ENCODE measurements at places on chromosomes 6 and 20.

DNA sequence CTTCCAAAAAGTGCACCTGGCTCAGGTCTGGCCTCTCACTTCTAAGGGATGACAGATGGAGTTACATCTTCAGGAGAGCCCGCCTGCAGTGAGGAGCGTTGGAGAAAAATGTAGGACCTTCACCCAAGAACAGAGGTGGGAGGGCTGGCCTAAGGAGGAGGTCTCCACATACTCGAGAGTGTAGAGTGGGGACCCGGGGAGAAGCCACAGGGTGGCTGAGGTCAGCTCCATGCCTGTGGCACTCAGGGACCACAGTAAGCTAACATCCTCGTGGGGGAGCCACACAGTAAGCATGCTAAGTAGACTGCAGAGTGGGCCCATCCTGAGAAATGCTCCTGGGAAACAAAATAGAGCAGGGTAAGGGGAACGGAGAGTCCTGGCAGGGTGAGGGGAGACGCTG is 24.0 kb downstream of the AAR2 start:
- no peak for DNase-seq

- DNase-seq: no peak
Observed at GRCh38 chr6:27758491-27758890, 153.7 kb downstream of the OR2B2 start.

GRCh38 chr20:32231847-32232246 is 24.2 kb downstream of the POFUT1 start:
- DNase-seq: no peak

- no peak for DNase-seq
Observed at GRCh38 chr6:129651291-129651691, 58.7 kb downstream of the ARHGAP18 start.

- DNase-seq: no peak
Observed at GRCh38 chr6:90241229-90241880, 55.3 kb downstream of the BACH2 start.

DNA sequence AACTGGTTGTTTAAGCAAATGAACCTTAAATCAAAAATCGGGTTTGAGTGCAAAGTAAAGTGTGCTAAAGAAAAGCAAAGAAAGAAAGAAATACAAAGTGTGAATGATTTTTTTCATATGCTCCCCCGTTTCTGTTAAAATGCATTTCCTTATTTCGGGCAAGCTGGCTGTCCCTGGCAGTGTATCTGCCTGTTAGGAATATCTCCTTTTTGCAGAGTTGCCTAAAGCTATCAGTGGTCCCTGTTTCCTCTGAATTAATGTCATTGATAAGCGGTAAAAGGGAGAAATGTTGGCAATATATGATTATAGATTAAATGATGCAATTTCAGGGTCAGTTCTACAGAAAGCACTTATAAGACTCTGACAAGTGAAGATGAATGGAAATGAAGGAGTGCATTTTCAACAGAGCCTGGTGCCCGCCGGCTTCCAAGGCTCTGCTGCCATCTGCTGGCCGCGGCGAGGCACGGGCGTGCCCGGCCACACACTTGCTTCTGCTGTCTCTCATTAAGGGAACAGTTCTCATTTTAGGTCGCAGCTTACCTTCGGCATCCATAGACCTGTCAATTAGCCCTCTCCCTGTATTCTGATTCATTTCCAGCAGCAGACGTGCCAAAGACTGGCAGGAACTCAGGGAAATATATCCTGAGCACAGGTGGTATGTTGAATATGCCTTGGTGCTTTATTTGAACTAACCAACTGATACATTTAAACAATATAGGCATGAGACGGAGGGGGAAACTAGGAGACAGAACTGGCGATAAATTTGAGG is 381.9 kb downstream of the C6orf118 start:
- DNase-seq: peak; percentile 32

GRCh38 chr6:161273274-161273751 is 548 bp downstream of the AGPAT4 start:
- no peak for DNase-seq

DNA sequence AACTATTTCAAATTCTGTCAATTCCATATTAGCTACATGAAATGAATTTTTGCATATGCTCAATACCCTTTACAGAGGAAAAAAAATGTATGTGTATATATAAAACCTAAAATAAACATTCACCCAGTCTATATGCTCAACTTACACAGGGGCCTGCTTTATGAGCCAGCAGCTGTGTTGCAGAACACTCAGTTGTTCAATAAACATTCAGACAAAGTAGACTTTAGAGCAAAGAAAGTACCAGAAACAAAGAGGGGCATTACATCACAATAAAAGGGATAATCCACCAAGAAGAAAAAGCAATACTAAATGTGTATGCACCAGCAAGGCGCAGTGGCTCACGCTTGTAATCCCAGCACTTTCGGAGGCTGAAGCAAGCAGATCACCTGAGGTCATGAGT is 9.5 kb downstream of the COQ3 start:
- DNase-seq: no peak

DNA sequence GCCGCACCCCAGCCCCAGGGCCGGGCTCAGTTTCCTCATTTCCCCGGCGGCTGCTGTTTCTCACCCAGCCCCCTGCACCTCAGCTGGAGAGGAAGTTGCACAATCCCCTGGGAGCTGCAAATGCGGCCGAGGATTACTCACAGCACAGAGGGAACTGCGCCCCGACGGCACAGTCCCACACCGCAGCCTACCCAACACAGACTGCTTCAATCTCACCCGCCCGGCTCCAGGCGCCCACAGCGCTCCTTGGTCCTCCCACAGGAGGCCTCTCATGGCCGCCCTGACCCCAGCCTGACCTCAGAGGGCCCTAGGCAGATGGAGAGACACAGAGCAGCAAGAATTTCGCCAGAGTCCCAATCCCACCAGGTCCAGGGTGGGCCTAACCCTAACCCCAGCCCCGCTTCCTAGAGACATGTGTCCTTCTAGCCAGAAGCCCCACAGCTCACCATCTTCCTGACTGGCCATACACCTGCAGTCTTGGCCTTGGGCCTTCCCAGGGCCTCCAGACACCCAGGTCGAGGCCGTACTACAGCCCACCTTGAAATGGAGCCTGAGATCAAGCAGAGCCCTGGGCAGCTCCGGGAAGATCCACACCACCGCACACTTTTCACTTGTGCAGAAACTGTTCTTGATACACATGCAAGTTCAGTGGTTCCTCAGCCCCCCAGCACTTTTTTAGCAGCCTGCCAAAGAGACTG is 11.7 kb downstream of the TFEB start:
- no peak for DNase-seq

GRCh38 chr20:50471231-50471630 is 39.0 kb upstream of the PTPN1 start:
- DNase-seq: no peak

GRCh38 chr6:40124924-40125323 is 190.7 kb upstream of the MOCS1 start:
- no peak for DNase-seq

DNA sequence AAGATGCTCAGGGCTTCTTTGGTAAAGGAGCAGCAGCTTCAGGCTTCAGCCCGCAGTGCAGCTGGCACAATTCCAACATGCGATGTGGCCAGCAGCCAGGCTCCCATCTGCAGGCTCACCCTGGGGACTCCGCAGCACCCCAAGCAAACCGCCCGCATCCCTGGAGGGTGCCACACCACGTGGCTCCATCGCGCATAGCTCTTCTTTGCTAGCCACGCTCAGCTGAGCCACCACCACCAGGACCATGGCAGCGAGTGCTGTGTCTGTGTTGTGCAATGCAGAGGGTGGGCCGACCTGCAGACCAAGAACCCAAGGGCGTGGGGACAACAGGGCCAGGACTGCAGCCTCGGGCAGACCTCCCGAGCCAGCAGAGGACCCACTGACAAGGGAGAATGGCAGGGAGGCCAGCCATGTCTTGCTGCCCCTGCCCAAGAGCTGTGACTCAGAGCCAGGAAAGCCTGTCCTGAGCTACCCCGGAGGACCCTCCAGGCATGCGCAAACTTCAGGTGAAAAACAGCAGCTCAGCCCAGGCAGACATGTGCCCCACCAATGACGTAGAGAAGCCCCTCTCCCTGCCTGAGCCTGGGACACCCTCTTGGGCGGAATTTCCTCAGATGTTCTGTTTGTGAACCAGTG is 87.8 kb downstream of the GINS1 start:
- no peak for DNase-seq

DNA sequence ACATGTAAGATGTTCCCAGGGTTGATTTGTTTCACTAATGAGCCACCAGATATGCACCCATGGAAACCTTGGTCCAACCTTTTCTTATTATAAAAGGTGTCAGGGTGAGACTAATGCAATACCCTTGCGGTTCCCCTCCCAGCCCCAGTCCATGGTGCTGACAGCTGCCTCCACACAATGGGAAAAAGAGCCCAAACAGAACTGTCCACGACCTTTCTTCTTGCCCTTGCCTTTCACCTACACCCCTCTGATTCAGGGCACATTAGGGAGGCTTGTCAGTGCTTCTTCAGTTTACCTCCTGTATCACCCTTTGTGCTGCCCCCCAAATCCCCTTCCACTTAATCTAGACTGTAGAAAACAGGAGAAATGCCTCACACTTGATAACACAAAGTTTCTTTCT is 352.7 kb upstream of the CDH4 start:
- no peak for DNase-seq

DNA sequence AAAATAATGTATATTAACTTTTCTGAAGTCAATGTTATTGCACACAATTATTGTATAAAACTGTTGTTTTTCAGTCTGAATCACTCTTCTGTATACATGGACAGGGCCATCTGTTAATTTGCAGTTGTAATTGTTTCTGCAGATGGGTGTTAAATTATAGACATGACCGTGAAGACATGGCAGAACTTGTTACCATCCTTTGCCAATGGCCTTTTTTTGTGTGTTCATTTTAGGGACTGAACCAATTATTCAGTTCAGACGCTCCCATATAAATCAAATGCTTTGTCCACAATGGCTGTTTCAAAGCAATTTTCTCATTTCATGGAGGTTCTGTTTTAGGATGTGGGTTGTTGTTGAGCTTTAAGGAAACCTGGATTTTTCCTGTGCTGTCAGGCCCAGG is 533.7 kb downstream of the DOK5 start:
- no peak for DNase-seq

DNA sequence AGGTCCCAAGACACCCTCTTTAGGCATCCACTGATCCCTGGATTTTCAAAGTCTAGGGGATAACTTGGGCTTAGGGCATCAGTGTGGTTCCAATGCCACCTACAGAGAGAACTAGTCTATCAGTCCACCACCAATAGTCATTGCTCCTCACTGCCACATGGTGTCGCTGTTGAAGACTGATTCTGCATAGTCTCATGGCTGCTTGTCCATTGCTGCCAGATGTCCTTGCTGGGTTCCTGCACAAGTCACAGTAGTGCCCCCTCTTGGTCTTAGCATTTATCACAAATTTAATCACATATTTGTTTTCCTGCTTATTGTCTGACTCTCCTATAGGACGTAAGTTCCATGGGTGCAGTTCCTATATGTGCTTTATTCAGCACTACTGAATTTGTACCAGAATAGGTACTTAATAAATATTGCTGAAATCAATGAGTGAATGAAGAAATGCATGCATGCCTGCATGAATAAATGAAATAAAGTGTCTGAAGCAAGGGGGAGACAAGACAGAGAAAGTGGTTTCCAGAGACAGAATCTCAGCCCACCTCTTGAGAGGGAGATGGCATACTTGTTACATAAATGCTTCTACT is 45.9 kb upstream of the RALY start:
- no peak for DNase-seq

GRCh38 chr6:99254616-99255550 is 94.6 kb downstream of the FAXC start:
- DNase-seq: no peak

DNA sequence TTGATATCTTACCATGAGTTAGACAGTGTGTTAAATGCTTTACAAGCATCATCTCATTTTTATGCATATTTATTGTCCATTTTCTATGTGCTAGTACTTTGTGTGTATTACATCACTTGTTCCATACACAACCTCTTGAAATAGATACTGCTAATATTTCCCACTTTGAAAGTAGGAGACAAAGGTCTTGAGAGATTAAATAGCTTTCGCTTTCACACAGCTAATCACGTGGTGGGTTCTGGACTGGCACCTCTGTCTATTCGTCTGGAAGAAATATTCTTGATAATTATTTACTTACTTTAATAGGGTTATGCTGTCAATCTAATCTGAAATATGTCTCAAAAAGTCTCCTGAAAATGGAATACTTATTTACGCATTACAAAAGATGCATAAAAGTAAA is 30.2 kb downstream of the EPHA7 start:
- DNase-seq: no peak

- no peak for DNase-seq
Observed at GRCh38 chr6:4820704-4821276, 44.6 kb downstream of the CDYL start.

DNA sequence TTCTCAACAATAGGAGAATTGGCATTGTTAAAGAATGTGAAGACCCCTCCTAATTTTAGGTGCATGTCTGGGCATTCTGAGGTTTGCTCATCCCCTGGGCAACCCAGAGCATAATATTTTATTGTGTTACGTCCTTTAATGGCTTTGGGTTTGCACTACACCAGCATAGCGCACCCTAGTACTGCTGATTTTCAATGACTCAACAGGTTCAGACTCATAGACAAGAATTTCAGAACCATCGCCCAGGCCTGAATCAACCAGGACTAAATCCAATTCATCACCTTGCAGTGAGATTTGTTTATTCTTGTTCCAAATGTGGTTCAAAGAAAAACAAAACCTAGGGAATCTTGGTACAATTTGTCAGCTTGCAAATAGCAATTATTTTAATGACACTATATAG is 137.8 kb upstream of the PHACTR1 start:
- DNase-seq: no peak

DNA sequence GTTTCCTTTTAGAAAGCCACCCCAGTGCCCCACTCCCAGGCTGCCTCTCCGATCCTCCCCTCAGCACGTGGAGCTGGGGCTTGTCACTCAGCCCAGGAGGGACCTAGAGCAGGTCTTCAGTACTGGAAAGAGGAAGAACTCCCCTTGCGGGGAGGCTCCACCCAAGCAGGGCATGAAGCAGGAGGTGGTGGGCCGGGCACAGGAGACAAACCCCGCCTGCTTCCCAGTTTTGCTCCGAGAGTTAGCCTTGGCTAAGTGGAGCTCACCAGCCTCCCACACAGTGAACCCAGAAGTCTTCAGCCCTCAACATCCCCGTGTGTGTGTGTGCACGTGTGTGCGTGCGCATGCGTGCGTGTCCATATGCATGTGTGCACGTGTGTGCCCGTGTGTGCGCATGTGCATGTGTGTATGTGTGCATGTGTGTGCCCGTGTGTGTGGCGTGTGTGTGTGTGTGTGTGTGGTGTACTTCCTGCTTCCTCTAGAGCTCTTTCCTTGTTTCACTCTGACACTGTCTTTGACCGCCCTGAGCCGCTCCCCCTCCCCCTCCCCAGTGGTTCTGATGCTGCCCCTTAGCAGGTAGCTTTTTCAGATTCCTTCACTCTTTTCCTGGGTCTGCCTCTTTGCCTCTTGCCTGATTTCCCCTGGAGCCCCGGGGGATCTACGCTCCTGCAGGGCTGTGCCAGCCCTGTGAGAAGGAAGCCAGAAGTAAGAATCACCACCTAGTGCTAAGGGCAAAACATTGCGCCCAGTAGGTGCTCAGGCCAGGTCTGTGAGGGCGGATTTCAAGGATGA is 239.8 kb downstream of the CDC5L start:
- no peak for DNase-seq

- DNase-seq: no peak
Observed at GRCh38 chr6:9007027-9007426, 571.7 kb upstream of the SLC35B3 start.

- no peak for DNase-seq
Observed at GRCh38 chr6:44732243-44732642, 344.7 kb downstream of the CDC5L start.

GRCh38 chr6:123533862-123534648 is 102.7 kb downstream of the TRDN start:
- DNase-seq: no peak

Data from T-helper 1 cell (primary cell).